Stimulated activated CD8-positive, alpha-beta memory T cell treated with anti-CD3 and anti-CD28 coated beads, Interleukin-4, amount 100 ng/mL, for 24 hours (primary cell): ENCODE measurements at places on chromosomes 7 and 10.

DNA sequence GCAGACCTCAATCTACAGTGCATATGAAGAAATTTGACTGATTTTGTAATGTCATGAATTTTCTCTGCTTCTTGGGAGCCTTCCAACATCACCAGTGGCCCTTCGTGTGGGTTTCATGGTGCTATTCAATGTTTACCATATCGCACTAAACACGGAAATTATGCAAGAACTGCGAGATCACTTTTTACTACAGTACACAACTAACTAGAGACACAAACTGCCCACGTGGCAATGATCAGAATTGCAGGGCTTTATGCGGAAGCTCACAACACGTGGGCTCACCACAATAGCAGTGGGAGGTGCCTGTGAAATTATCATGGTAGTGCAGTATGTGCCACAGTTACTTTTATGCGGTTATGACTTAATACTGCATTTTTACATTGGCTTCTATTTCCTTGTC lies 449.7 kb upstream of the KLF6 start:
- DNase-seq, result peak; percentile 51

DNA sequence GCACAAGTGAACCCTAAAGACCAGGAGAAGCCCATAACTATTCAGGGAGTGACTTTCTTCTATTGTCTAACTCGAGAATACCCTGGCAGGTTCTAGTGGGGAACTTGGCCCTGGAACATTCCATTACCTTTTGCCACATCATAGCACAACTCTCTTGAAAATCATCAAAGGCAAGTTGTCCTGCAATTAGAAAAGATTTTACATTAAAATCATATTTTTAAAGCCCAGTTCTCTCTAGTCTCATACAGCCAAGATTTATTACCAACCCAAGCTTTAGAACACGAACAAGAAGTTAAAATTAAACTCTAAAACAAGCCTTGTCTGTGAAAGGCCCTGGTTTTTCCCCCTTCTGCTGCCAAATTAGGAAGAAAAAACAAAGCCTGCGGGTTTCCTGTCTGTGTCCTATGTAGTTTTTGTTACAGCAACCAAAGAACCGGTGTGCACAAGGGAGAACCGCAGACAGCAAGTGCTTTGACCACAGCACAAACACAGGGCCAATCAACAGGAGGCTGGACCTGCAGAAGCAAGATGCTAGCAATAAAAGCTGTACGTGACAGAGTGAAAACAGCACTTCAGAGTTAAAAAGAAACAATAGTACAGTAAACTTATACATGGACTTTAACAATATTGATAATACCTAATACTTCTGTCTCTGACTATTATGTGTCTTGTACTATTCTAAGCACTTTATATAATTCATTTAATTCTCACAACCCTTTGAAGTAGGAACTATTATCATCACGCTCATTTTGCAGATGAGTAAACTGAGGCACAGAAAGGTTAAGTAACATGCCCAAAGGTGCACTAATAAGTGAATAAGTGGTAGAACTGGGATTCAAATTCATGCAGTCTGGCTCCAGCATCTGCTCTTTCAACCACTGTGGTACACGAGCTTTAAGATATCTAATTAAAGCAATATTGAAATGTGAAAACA lies 65.8 kb downstream of the STK17A start:
- no peak for DNase-seq

DNA sequence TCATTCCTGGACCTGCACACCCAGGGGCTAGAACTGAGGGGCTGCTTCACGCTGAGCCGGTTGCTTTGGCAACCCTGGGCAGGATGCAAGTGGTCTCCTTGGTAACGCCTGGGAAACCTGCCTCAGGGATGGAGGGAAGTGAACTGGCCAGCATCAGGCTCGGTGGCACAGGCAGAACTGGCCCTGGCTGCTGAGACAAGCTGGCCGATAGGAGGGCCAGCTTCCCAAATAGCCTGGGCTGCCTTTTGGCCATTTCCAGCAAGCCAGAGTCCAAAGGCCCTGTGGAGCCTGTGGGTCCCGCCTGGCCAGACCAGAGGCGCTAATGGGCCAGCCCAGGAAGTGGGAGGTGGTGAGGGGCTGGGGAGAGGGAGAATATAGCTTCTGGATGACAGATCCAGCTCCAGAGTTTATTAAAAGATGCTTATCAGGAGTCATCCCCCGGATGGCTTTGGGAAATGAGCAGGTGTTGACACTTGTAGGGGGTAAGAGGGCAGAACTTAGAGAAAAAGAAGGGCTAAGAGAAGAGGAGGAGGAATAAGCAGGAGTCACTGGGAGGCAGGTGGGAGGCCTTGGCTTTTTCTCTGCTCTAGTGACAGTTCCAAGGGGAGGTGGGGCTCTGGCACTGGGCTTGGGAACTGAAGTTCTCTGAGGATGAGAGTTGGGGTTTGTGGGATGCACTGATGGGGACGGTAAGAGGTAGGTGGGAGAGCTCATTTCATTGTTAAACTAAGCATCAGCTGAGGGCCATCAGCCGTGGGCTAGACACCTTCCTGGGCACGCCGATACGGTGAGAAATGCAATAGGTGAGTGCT lies 9.6 kb downstream of the NEURL1 start:
- DNase-seq, result no peak

DNA sequence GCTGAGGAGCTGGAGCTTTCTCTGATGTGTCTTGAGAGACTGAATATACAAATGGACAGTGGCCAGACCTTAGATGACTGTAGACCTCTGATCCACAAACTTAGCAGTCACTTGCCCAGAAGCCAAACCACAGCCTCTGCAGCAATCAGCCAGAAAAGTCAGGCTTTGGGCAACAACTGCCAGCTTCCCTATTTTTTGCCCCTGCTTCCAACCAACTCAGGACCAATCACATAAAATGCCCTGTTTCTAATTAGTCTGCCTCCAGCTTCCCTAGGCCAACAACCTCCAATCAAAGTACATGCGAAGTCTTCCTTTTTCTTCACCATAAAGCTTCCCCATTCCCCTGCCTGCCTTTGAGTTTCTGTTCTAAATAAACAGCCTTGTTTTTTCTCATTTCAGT lies 37.8 kb upstream of the CACUL1 start:
- DNase-seq, result no peak

DNA sequence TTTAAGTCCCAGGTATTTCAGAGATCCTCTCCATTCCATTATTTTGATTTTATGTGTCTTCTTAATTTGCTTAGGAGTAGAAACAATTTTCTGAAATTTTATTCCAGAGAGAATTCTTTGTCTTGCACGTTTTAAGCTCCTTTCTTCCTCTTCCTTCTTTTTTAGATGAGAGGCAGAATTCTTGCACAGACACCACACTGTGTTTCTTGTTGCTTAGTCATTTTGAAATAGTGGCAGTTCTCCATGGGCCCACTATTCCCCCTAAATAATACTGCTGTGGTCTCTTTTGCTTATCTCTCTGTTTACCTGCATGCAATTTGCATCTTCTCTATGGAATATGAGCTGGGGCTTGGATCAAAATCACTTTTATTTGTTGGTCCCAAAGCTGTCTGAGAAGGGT lies 54.3 kb upstream of the WAC start:
- no peak for DNase-seq

DNA sequence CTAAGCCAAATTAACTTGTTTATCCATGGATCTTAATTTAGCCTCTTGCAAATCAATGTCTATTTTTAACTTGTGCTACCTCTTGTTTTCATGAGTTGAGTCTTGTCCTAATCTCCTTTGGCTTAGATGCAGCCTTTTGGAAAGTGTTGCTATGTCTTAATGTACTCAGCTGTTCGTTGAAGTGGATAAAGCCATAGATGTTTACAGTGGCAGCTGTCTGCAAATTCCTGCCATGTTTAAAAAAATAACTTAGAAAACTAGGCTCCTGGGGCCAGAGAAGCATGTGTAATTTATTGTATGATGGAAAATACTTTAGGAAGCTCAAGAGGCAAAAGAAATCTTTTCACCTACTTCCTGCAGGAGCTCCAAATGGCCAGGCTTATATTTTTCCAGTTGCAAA lies 253.1 kb upstream of the RHOBTB1 start:
- DNase-seq, result no peak

- DNase-seq, result no peak
These were observed 75.8 kb downstream of the PODXL start for GRCh38 chr7:131480384-131481315.

DNA sequence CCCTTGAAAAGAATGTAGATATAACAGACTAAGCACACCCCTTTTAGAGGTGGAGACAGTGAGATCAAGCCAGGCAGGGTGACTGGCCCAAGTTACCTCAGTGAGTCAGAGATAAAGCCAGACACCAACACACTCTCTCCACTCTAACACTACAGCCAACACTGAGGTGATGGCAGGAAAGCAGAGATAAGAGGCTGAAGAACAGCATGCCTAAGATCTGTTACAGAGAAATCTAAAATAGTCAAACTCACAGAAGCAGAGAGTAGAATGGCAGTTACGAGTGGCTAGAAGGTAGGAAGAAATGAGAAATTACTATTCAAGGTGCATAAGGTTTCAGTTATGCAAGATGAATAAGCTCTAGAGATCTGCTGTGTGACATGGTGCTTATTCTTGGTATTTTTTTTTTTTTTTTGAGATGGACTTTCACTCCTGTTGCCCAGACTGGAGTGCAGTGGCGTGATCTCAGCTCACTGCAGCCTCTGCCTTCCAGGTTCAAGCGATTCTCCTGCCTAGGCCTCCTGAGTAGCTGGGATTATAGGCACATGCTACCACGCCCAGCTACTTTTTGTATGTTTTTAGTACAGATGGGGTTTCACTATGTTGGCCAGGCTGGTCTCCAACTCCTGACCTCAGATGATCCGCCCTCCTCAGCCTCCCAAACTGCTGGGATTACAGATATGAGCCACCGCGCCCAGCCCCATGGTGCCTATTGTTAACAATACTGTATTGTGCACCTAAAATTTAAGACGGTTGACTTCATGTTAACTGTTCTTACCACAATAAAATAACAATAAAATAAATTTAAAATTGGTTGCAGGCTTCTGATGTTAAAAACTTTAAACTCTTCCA lies 28.7 kb downstream of the ICA1 start:
- DNase-seq, result no peak

DNA sequence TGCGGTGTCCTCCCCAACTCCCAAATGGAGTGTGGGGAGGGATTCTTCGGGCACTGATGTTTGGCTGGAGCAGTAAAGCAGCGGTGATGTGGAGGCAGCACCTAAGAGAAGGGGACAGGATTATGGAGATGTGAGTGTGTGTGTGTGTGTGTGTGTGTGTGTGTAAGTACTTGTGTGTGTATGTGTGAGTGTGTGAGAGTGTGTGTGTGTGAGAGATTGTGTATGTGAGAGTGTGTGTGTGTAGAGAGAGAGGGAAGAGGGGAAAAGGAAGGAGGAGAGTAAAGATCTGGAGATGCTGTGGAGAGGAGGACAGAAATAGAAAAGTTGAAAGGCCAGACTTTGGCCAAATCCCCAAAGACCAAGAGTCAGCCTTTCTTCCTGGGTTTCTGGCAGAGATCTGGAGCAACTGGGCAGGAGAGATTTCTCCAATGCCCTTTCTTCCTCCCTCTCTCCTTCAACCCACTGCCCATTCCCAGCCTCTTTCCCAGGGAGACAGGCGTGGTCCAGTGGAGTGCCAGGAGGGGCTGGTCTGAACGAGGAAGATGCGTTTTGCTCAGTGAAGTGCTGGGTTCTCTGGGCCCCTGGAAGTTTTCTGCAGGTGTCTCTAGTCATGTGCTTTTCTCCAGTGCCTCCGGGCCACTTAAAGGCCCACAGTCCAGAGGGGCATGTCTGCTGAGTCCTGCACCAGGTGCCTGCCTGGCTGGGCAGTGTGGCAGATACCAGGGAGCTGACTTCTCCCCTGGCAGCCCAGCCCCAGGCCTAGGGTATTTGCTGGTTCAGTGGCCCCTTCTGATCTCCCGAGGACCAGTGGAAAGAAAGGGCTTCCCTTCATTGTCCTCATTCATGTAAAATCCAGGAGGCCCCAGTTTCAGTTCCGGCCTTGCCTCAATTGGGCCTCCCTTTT lies 60.5 kb downstream of the HK1 start:
- DNase-seq, result no peak

DNA sequence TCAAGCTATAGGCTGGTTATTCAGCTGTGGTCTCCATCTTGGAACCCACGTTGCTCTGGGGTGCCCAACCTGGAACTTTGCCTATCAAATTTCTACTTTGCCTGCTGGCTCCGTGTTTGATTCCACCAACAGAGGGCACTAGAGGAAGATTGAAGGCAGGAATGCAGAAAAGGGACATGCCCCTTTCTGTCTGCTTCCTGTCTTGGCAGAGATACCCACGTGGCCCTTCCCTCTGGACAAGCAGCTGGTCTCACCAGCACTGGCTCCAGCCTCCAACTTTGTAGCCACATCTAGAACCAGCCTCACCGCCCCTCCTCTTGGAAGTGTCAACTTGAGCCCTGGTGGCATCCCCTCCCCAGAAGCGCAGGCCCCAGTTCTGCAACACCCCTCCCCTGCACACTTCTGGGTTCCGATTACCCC lies 52.1 kb upstream of the ZNF438 start:
- DNase-seq, result peak; percentile 31

DNA sequence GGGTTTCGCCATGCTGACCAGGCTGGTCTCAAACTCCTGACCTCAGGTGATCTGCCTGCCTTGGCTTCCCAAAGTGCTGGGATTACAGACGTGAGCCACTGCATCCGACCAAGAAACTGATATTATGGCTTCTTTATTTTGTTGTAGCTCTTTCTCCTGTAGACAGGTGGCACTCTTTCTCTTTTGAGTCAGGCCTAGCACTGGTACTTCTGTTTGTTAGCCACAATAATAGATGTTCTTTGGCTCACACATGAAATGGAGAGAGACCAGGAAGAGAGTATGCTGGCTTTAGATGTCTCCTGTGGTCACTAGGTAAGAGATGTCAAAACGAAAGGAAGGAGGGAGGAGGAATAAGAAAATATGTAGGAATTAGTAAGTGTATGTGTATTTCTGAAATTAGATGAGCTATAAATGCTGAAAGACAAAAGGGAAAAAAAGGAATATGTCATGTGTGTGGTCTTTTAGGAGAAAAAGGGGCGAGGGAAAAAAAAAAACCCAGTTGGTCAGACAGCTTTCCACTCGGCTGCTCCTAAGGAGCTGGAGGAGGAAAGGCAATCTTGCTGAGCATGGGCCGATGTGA lies 78.7 kb downstream of the CLEC2L start:
- no peak for DNase-seq

DNA sequence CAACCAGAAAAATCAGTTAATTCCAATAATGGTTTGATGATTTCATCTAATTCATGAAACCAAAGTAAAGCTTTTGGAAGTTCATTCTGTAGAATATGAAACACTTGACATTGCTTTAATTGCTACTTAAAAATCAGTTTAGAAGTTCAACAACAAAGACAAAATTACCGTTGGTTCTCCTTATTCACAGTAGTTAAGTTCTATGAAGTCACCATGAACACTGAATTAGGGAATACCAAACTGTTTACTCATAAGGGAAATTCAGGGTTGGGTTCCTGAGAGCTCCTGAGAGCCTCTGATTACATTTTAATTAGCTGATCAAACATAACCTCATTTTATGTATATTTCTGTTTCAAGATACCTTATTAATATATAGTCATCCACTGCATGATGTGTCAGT lies 46.2 kb downstream of the ZNF438 start:
- DNase-seq, result no peak
